ENCODE measurements at places on chromosomes 5 and 9. TPM values are rescaled to one million over a fixed set of nuclear protein-coding genes. Genes with fewer than 3 reads are reported as not detected.

The BTNL3 gene
- total RNA-seq, result not detected

The SPOCK1 gene
- 305 TPM for total RNA-seq

The SSNA1 gene
- 53.3 TPM for total RNA-seq

The SPINK7 gene
- total RNA-seq, result not detected

The LAMC3 gene
- total RNA-seq, result 0.33 TPM

The TMED9 gene
- 380 TPM for total RNA-seq

The PARP8 gene
- total RNA-seq, result 21.5 TPM

The ORM2 gene
- total RNA-seq, result not detected

The SLC6A18 gene
- not detected for total RNA-seq

The AMBP gene
- total RNA-seq, result not detected

The NR6A1 gene
- total RNA-seq, result 0.39 TPM

The OR1J2 gene
- 0.50 TPM for total RNA-seq

The DOK3 gene
- total RNA-seq, result 6.7 TPM

The CTXN3 gene
- total RNA-seq, result not detected

The NNT gene
- 71.0 TPM for total RNA-seq

The ANAPC2 gene
- total RNA-seq, result 24.6 TPM

Data from smooth muscle cell of the pulmonary artery (primary cell).